Transverse colon (tissue), 4 donors: ENCODE measurements at places on chromosomes 5 and 9. TPM values are rescaled to one million over a fixed set of nuclear protein-coding genes. Genes with fewer than 3 reads are reported as not detected.

The PRDM9 gene
- total RNA-seq: not detected

The NRARP gene
- total RNA-seq: 107 TPM

The SLC6A19 gene
- not detected for total RNA-seq

The DDX4 gene
- not detected for total RNA-seq

The HAVCR2 gene
- 6.7 TPM for total RNA-seq

The ECSCR gene
- 4.8 TPM for total RNA-seq

The TMEM171 gene
- total RNA-seq: 70.8 TPM

The KIAA1958 gene
- total RNA-seq: 11.7 TPM

The FAM81B gene
- not detected for total RNA-seq

The UBLCP1 gene
- 8.2 TPM for total RNA-seq

The FRRS1L gene
- not detected for total RNA-seq

The MSMP gene
- not detected for total RNA-seq

The SRP19 gene
- total RNA-seq: 43.0 TPM

The CTSV gene
- not detected for total RNA-seq

The SH3TC2 gene
- 1.6 TPM for total RNA-seq

The MAML1 gene
- total RNA-seq: 22.8 TPM

The IL9 gene
- total RNA-seq: not detected

The SPRY4 gene
- 13.1 TPM for total RNA-seq

The SPATA31A3 gene
- not detected for total RNA-seq

The LCN10 gene
- total RNA-seq: 2.5 TPM

The DPYSL3 gene
- 27.6 TPM for total RNA-seq

The ZCCHC9 gene
- 9.7 TPM for total RNA-seq

The SV2C gene
- total RNA-seq: 2.6 TPM

The RLN1 gene
- total RNA-seq: 0.79 TPM

The CAMK2A gene
- total RNA-seq: not detected

The GLIPR2 gene
- 24.9 TPM for total RNA-seq

The RUFY1 gene
- 39.9 TPM for total RNA-seq

The NR2F1-AS1 gene
- 1.2 TPM for total RNA-seq

The ANKRD34B gene
- total RNA-seq: not detected

The SGCD gene
- 1.5 TPM for total RNA-seq

The ANKDD1B gene
- 10.1 TPM for total RNA-seq

The MPDZ gene
- total RNA-seq: 62.1 TPM

The LPAR1 gene
- total RNA-seq: 29.2 TPM

The F2RL1 gene
- total RNA-seq: 118 TPM

The TMEM174 gene
- not detected for total RNA-seq

The IL3 gene
- total RNA-seq: not detected

The CATSPER3 gene
- 1.1 TPM for total RNA-seq

The TUT7 gene
- 72.9 TPM for total RNA-seq

The SNCB gene
- total RNA-seq: not detected

The CCDC192 gene
- not detected for total RNA-seq

The CACFD1 gene
- total RNA-seq: 77.2 TPM

The PCDHGA7 gene
- total RNA-seq: 8.6 TPM

The PLPP7 gene
- 10.3 TPM for total RNA-seq

The GBGT1 gene
- 15.7 TPM for total RNA-seq
